ENCODE measurements at places on chromosomes 7 and 10.

DNA sequence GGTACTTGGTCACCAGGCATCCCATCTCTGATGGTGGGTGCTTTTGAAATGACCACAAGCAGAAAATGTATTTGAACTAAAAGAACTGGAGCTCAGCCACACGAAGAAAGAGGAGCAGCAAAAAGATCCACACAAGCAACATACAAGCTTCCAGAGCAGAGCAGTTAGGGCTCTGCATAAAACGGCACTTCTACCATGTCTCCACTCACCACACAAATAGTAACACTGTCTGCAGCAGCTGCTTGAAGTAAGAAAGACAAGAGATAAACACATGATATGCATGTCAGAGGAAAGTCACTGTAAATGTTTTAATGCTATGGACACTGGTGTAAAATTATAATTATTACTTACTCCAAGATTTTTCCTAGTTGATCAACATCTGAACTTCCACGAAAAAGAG is 32.5 kb upstream of the FAM133B start:
- DNase-seq: no peak

DNA sequence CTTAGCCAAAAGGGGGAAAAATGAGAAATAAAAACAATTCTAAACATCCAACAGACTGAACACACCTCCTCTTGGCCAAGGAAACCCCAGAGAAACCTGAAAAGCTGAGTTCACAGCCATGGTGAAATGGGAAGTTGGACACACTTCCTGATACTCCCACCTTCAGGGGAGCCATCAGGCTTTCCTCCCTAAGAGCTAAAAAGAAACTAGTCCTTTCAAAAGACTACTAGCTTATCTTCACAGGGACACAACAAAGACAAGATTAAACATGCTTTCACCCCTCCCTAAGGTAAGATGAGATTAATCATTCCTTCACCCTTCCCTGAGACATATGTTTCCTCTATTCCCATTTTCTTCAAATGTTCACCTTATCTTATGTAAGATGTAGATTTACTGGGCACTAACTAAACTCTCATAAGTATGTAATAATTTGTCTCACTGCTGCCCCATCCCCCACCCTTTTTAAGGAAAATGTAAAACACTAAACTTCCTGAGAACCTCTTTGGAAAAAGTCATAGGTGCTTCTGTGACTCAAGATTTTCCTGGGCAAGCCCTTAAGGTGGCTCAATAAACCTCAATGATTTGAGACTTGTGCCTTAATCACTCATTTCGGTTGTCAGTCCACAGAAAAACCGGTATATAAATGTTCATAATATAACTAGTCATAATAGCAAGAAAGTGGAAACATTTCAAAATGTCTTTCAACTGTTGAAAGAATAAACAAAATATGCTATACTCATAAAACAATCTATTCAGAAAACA is 40.5 kb downstream of the HTR7 start:
- DNase-seq: no peak

DNA sequence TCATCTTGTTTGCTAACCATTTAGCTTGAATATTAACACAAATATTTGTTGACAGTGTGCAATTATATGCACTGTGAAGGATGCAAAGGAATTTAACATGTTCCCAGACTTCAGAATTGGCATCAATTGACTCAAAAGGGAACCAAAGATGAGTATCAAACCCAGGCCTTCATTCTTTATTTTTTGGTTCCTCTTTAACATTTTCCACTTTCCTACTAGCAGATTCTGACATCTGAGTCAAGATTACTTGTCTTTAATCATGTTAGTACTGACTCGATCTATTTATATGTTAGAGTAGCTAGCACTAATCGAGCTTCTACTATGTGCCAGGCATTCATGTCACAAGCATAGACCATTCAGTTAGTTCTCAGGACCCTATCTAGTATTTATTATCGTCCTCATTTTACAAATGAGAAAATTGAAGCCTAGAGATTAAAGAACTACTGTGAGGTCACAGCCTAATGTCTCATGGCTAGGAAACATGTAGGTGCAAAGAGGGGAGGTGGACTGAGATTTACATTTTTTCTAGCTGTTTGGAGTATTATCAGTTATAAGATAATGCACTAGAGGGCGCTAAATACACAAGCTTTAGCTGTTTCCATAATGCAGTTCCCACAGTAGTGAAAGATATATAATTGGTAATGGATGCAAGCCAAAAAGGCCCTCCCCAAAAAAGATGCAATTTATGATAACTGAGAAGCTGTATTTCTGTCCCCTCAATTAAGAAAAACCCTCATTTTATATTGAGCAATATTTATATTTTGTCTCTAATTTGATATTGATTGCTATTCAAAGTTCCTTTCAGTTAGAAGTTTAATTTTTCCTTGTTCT is 32.9 kb upstream of the KMT2E start:
- DNase-seq: no peak

- no peak for DNase-seq
These were observed 62.6 kb downstream of the CUL2 start for GRCh38 chr10:35027567-35027966.

DNA sequence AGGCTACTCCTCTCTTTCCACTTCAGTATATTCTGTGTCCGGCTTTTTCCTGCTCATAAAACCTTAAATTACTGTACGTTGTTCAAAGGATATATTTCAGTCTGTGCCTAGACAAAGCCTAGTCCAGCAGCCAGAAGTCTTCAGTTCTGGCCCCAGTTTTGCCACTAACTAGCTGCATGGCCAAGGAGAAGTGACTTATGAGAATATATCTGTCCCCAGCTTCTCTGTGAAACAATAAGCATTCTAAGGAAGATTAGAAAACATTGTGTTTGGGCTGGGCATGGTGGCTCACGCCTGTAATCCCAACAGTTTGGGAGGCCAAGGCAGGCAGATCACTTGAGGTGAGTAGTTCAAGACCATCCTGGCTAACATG is 105.0 kb upstream of the HDAC9 start:
- DNase-seq: no peak

DNA sequence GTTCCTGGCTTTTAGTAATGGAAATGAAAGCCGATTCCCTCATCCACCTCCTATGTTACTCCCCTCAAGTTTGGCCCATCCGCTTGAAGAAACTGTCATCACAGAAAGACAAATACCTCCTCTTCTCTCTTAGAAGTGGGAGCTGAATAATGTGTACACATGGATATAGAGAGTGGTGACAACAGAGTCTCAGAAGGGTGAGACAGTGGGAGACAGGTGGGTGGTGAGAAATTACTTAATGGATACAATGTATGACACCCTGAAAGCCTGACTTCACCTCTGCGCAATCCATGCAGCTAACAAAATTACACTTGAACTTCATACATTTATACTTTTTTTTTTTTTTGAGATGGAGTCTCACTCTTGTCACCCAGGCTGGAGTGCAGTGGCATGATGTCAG is 217.5 kb downstream of the SKIDA1 start:
- DNase-seq: no peak

GRCh38 chr10:35959252-35959651 is 317.2 kb upstream of the FZD8 start:
- DNase-seq: no peak

DNA sequence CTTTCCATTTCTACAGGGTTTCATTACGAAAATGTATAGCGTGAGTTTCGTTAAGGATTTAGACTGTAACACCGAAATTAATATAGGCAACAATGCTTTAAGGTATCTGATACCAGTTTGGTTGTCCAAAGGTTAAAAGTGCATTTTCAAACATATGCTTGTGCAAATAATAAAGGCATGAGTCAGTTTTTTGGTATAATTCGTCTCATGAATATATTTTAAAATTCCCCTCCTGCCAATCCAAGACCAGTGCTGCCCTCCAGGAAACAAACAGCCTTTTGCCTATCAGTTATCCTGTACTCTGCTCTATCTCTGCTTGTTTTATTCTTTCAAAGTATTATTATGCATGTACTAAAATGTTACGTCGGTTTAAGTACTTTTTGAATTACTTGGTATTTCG is 2.0 kb downstream of the LCOR start:
- no peak for DNase-seq

DNA sequence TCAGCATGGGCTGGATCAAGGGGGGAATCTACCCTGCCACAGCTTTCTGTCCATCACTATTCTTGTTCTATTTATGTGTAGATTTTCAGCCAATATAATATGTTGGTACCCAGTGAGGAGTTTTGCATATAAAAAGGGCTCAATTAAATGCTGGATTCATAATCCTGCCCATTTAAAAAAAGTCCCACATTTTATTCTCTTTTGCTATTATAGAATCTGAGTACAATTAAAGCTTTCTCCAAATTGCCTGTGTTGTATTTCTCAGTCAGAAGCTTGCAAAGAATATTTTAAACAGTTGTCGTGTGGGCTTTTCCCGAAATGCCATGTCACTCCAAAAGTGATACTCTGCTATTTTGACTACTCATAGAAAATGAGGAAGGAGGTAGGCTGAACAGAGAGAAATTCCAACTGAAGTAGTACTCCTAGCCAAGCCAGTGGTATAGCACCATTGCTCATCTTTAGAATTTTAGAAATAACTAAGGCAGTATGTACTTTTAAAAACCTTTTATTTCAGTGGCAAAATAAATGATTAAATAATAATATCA is 108.3 kb upstream of the HDAC9 start:
- DNase-seq: no peak

DNA sequence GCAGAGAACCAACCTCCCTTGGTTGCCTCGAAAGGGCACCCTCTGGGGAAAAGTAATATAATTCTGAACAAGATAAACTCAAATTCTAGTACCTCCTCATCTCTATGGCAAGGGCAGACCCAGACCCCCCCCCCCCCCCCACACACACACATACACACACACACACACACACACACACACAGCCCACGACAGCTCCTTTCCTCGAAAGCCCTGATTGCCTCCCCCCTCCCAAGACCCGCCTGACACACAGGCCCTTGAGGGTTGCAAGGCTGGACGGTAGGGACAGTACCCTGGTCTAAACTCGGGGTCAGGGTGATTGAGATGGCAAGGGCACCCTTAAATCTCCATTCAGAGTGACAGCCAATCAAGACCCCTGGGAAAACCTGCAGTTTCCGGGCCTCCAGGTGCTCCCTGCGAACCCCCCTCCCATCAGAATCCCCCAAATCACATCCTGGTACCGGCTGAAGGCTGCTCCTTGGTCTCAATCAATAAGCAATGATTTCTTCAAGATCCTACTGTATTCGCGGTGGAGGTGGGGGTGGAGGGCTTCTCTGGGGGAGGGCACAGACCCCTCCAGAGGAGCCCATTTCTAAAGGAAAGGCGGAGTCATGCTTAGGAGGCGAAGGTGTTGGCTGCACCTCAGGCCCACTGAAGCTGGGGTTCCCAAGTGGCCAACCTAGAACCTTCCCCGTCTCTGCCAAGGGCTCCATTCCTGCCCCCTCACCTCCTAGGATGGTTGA is 100.7 kb downstream of the HIP1 start:
- DNase-seq: no peak

DNA sequence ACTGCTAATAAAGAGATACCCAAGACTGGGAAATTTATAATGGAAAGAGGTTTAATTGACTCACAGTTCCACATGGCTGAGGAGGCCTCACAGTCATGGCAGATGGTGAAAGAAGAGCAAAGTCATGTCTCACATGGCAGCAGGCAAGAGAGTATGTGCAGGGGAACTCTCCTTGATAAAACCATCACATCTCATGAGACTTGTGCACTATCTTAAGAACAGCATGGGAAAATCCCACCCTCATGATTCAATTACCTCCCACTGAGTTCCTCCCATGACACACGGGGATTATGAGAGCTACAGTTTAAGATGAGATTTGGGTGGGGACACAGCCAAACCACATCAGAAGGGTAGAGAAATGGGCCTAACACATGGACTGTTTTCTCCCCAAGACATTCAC is 156.3 kb downstream of the CCDC71L start:
- DNase-seq: no peak

DNA sequence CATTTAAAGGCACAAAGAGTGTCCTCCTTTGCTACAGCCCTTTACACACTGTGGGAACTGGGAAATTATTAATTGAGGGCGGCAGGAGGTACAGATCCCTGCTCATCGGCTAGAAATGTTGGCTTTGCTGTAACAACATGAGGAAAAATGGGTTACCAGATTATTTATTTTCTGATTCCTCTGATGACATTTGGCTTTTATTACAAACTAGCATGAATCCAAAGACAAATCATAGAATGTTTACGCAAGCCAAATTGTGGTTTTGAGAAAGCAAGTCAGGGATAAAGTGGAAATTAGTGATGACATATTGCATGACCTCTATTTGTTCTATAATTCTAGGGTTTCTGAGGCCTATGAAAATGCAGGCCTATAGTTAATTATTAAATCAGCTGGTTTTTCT is 126.1 kb upstream of the TMEM196 start:
- no peak for DNase-seq

DNA sequence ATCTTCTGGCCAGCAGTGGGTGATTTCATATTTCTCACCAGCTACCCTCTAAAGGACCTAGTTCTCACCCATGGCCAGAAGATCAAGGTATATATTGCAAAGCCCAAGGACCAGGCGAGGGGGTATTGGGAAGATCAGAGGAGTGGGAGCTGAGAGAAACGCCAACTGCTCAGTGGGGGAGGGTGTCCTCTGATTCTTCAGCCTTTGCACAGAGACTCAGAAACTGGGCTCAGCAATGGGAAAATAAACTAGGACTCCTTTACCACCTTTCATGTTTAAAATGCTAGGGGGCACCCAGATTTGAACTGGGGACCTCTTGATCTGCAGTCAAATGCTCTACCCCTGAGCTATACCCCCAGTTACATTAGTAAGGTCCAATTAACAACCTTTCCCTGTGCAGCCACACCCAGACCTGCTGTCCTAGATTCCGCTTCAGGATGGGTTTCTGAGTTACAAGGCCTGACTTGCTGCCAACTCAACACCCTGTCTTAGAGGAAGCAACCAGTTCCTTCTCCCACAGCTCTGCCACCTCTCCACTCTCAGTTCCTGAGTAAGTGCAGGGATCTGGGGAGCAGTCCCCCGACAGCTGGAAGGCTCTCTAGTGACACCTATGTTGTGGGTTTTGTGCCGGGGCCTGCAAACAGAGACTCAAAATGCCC is 93.5 kb downstream of the ZNF783 start:
- no peak for DNase-seq

GRCh38 chr7:64555046-64555445 is 7.8 kb downstream of the ZNF680 start:
- no peak for DNase-seq

GRCh38 chr10:21705828-21706176 is 171.8 kb downstream of the MLLT10 start:
- no peak for DNase-seq

- no peak for DNase-seq
These were observed 125.5 kb upstream of the PODXL start for GRCh38 chr7:131681961-131682360.

GRCh38 chr10:51035344-51035743 is 38.9 kb upstream of the PRKG1 start:
- no peak for DNase-seq

DNA sequence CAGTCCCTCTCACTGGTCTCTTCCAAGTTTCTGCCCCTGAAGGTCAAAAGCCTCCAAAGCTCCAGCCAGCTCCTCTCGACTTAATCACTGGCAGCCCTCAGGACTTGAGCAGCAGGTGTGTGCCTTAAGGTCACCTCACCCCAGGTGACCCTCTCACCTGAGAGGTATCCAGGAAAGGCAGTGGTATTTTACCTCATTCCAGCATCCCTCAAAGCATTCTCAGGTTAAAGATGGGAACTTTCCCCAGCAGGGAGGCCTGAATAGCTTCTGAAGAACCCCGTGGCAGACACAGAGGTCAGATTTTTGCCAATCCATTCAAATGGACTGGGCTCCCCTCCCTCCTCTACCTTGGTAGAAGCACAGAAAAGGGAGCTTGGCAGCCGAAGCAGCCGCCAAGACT is 148.2 kb downstream of the GFRA1 start:
- no peak for DNase-seq
